GM23338 (cell line): ENCODE measurements at places on chromosomes 2 and 18.

DNA sequence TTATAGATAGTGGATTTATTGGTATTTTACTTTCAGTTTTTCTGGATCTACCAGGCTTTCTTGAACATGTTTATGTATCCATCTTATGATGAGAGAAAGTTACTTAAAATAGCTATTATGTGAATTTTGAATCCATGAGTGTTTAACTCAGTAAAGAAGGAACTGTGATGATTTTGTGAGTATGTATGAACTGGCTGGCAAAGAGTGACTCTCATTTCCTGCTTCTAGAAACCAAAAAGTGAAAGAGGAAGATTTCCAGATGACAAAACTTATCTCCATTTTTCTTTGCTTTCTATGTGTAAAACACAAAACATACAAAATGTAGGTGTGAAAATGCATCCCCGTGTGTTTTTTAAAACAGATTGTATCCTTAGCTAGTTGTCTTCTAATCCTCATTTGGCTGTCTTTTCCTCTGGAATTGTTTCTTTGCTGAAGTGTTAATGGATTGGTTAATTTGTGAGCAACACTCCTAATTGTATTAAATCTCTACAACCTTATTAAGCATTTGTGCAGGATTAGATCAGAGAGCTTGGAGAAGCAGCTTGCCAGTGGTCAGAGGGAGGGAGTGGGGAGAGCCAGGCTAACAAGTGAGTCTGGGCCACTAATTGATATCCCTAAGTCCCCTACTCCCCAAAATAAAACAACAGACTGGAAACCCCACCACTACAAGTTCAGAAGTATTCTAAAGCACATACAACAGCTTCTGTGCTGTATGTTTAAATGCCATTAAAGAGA is 23.9 kb downstream of the PTPRM start:
- DNase-seq: no peak

- no peak for DNase-seq
Observed at GRCh38 chr2:182890773-182891378, 24.4 kb upstream of the FRZB start.

- DNase-seq: no peak
Observed at GRCh38 chr2:2567776-2568175, 236.7 kb upstream of the MYT1L start.

DNA sequence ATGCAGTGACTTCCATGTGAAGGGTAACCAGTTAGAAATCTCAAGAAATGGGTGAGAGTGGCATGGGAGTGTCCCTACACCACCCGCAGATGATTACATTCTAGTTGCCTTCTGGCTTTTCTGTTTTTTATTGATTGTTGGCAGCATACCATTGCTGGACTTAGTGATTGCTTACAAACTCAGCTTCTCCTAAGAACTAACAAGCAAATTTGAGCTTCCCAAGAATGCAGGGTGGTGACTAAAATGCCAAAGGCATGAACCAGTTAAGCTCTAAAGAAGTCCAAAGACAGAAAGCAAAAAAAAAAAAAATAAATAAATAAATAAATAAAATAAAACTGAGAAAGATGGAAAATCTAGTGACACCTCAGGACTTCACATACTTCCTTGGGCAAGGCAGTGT is 245.5 kb upstream of the PARD3B start:
- no peak for DNase-seq

- no peak for DNase-seq
Observed at GRCh38 chr2:97769711-97770110, 56.3 kb downstream of the ZAP70 start.

- DNase-seq: no peak
Observed at GRCh38 chr18:79735071-79735980, 55.7 kb downstream of the CTDP1 start.

GRCh38 chr2:14713248-14713647 is 80.7 kb downstream of the LRATD1 start:
- no peak for DNase-seq

DNA sequence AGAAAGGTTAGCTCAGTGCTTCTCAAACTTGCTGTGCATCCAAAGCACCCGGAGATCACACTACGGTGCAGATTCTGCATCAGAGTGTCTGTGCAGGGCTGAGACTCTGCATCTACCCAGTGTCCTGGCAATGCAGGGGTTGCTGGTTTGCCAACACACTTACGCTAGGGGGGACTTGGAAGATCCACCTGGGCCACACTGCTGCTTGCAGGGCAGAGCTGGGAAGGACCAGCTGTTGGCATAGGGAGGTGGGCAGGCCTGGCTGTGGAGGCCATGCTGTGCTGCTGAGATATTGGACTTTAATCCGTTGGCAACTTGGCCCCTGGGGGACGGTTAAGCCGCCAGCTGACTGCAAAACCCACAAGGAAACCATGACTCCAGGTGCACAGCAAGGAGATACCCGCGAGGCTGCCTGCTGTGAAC is 397.6 kb upstream of the HS6ST1 start:
- no peak for DNase-seq

GRCh38 chr2:42192652-42193566 is 23.8 kb downstream of the EML4 start:
- no peak for DNase-seq
